GM12878 (cell line): ENCODE measurements at places on chromosomes 2 and 18. TPM values are rescaled to one million over a fixed set of nuclear protein-coding genes. Genes with fewer than 3 reads are reported as not detected.

DNA sequence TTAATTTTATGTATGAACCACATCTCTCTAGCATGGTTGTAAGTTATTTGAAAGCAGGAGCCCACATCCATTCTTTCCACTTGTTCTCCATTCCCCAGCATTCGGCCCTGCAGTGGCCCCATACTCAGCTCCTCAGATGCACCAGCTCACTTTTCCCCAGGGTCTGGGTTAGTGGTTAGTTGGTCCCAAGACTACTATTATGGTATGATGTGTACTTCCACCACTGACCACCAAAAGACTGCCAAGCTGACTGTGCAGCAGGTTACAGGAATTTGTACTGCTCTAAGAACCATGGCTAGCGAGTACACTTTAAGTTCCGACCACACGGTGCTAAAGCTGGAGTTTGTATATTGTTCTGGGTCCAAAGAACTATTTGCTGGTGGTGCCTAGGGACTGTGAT lies 413.6 kb upstream of the TCF4 start:
- no peak for DNase-seq

DNA sequence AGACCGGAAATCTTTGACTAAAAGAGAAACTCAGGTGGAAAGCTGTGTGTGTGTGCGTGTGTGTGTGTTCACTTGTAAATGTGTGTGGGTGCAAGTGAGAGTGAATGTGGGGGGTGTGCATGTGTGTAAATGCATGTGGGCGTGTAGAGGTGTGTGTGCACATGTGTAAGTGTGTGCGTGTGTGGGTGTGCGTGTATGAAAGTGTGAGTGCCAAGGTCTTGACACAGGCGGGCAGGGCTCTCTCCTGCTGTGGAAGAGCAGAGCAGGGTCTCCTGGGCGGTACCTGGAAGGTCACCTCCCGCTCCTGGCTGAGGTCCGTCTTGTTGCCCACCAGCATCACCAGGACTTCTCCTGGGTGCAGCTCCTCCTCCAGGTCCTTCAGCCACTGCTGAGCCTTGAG lies 10.6 kb downstream of the PRLH start:
- no peak for DNase-seq

DNA sequence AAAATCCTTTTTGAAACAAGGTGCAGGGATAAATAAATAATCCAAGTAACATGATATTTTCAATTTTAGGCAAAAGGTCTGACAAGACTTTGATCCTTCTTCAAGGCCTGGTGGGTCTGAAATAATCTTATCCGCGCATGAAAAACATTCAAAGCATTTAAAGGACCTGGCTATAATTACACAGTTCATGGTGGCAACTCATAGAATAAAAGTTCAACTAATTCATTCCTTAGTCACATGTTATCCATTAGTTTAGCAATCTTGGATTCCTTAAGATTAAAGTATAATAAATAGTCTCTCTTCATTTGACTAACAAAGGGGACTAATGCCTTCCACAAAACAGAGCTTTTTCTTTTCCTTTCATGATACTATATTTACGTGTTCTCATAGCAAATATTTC lies 21.0 kb upstream of the SLC38A11 start:
- no peak for DNase-seq

DBI gene
- 985 and 986 TPM in 2 replicates for polyA plus RNA-seq

- no peak for DNase-seq
Observed at GRCh38 chr2:197181491-197181890, 129.1 kb downstream of the ANKRD44 start.

DNA sequence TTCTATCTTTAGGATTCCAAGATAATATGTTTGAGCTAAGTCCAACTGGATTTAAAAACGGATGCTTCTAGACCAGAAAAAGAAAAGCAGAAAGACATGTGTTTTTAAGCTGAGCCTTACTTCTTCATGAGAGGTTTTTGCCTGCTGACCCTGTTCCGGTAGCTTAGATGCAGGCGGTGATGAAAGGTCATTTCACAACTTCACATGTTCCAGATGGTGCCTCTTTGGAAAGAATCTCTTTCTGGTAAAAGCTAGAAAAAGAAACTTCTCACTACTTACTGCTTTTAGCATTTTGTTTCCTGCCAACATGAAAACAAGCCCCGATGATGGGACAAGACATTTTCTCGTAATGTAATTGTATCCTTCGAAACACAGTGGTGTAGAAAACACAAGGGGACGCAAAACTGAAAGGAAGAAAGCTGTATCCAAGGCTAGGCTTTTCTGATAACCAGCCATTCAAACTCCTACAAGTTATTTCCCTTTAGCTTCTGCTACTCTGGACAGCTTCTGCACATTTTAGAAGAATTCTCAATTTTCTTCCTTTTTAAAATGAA lies 407.3 kb upstream of the LYPD1 start:
- no peak for DNase-seq

DLX2 gene
- polyA plus RNA-seq = not detected in 2 replicates

- no peak for DNase-seq
Observed at GRCh38 chr2:42368817-42369531, 8.0 kb upstream of the COX7A2L start.

DNA sequence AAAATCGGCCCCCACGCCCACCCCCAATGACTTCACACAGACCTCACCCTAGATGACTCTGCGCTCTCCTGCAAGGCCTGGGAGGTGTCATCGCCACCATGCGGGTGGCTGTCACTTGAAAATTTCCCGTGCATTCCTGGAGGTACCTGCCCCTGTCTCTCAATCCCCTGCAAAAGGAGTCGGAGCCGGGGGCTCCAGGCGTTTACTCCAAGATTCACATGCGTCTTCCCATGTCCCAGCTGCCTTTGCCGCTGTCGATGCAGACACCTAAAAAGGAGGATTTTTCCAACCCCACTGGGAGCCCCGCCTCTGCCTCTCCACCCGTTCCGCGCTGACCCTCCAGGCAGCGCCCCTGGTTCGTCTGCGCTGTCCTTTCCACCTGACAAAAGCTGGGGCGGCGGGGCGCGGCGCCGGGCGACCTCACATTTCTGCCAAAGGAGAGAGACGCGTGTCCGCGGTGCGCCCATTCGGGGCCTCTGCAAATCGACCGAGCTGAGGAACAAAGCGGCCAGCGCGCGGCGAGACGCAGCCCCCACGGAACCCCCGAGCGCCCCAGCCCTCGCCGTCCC lies 667 bp downstream of the REEP1 start:
- DNase-seq = no peak

DNA sequence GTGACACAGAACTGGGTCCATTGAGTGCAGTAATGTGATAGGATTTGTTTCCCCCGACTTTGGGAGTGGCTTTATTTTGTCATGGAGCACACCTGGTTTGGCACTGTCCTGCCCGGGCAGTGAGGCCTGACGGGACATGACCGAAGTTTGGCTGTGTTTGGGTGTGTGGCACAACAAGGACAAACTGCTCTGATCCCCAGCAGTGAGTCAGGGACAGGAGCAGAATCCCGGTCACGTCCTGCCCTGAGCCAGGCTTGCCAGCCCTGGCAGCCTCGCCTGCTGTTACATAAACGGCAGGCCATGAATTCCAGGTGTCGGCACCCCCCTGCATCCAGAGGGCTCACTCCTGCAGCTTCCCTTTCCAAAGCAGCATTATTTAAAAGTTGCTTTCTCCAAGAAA lies 45.7 kb downstream of the IMPA2 start:
- no peak for DNase-seq

GRCh38 chr18:58394046-58394445 lies 234.8 kb downstream of the ALPK2 start:
- DNase-seq = no peak

DNA sequence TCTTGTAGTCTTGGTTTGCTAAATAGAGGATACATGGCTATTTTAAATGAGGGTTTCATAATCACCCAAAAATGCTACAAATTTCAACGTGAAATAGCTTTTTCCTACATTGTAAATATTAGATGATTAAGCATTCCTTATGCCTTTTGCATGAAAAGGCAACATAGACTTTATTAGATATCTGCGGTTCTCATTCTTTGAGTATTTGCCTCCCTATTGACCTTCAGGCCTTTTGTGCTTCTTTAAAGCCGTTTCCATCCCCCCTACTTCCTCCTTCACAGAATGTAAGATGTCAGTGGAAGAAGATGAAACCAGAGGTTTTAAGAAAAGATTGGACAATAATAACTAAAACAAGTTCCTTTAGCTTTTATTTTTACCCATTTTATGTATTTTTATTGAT lies 144.1 kb downstream of the UBE2E3 start:
- no peak for DNase-seq

CABYR gene
- 1.6 and 2.1 TPM in 2 replicates for polyA plus RNA-seq

- no peak for DNase-seq
Observed at GRCh38 chr2:9168821-9169221, 37.8 kb upstream of the ASAP2 start.

GRCh38 chr2:128309280-128310093 lies 9.2 kb downstream of the HS6ST1 start:
- no peak for DNase-seq

- no peak for DNase-seq
Observed at GRCh38 chr18:58175786-58176176, 131.8 kb downstream of the NEDD4L start.

DNA sequence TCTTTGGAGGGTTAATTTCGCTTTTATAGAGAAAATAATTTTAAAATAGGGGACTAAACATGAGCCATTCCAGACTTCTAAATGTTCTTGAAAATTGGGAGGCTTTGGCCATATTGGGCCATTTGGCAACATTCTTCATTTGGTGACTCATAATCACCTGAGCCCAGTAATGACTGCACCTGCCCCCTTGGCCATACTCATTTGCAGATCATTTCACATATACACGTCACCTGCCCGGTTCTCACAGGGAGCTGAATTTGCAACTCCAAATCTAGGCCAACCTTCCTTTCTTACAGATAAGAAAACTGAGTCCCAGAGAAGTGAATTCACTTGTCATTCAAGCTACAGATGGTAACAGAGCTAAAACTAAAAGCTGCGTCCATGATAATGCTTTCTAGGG lies 289.7 kb downstream of the EPHA4 start:
- DNase-seq = no peak

DNA sequence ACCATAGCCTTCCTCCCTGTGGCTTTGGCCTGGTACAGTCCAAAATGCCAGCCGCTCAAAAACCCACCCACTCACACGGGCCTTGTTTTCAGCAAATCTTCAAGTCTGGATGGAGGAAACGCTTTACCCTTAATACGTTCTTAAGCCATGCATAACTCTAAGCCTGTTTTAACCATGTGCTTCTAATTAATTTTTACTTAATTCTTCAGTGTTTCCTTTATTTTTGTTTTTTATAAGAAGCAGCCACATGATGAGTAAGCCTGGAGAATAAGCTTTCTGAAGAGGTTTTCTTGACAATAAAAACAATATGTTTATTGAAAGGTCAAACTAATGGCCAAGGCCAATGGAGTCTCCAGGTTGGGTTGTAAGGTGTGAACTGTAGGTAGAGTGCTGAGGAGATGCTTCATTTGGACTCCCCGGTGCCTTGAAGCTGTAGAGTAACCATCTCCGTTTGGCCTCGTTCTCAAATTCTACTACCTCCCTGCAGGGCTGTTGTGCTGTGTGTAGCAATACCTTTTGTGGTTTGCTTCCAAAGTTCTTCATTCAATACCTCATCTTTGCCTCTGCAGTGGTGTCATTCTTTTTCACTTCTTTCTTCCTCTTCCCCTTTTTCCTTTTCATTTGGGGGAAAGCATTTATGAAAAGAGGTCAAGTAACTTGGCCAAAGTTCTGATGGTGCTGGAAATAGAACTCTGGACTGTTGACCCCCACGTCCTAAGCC lies 113.7 kb downstream of the PRKCE start:
- no peak for DNase-seq

- DNase-seq = no peak
Observed at GRCh38 chr18:11844436-11844835, 6.8 kb upstream of the CHMP1B start.

TCF23 gene
- polyA plus RNA-seq = 0.02 TPM in 1 of 2 replicates, not detected in the other

RAB6D gene
- 0.08 TPM in 2 replicates for polyA plus RNA-seq

GRCh38 chr18:78607221-78607620 lies 372.4 kb upstream of the SALL3 start:
- no peak for DNase-seq

DNA sequence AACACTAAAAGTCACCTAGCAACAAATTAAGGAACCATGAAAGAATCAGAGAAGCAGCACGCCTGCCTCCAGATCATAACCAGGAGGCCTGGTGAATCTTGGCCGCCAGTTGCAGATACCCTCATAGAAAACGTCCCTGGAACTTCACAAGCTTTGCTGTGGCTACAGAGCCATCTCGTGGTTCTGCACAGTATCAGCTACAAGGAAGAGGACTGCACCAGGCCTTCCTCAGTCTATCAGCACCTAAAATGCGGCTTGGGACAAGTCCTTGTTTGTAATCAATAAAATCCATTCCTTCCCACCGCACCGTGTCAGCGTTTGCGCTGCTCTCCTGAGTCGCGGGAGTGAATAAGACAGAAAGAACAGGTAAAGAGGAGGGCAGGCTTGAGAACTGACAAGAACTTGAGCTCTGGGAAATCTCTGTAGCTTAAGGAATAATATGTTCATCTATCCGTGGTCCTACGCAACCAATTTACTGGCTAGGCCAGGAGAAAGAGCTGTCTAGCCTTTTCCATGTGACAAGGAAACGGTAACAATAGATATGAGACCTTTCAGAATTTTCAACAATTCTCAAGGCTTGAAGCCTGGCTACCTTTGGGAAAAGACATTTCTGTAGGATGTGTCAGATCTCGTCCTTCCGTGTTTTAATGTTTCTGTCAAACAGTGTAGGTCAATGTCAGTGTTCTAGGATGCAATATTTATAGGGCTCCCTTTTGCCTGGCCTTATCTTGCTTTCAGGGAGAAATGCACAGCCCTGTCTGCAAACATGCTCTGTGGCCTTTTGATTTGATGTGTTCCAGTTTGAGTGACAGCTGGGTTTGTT lies 128.5 kb upstream of the RAB12 start:
- no peak for DNase-seq

- DNase-seq = no peak
Observed at GRCh38 chr2:39468579-39469451, 31.7 kb upstream of the MAP4K3 start.

DNAJC27 gene
- 2.7 and 2.9 TPM in 2 replicates for polyA plus RNA-seq

- no peak for DNase-seq
Observed at GRCh38 chr18:33116376-33116775, 324.1 kb downstream of the CCDC178 start.

- no peak for DNase-seq
Observed at GRCh38 chr2:188050726-188051125, 240.9 kb upstream of the GULP1 start.

- DNase-seq = no peak
Observed at GRCh38 chr2:12325806-12326205, 390.9 kb upstream of the TRIB2 start.

GRCh38 chr2:72583376-72583775 lies 242.5 kb downstream of the EXOC6B start:
- DNase-seq = no peak

DNA sequence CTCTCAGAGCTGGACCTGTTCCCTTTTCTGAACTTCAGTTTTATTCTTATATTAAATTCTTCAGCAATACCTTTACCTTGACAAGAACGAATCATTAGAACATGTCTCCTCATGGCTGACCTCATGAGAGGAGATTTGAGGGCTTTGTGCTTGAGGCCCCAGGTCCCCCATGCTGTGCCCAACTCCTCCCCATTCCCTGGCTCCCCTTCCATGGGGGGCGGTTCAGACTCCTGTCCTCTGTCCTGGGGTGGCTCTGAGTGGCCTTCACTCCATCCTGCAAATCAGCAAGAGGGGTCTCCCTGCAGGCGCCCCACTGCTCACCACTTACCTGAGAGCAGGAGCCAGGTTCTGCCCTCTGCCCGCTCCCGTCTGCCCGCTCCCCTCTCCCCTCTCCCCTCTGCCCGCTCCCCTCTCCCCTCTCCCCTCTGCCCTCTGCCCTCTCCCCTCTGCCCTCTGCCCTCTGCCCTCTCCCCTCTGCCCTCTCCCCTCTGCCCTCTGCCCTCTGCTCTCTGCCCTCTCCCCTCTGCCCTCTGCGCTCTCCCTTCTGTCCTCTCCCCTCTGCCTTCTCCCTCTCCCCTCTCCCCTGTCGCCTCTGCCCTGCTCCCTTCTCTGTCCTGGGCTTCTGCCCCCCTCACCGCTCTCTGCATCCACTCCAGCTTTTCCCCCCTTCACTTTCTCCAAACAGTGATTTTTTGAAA lies 98.7 kb upstream of the ALKAL2 start:
- no peak for DNase-seq
